ENCODE measurements at places on chromosomes 2 and 18.
A peak's percentile ranks its signal among the peaks of the same experiment; 100 is the strongest.

- DNase-seq = no peak
These were observed 135.0 kb downstream of the INHBB start for GRCh38 chr2:120480903-120481445.

DNA sequence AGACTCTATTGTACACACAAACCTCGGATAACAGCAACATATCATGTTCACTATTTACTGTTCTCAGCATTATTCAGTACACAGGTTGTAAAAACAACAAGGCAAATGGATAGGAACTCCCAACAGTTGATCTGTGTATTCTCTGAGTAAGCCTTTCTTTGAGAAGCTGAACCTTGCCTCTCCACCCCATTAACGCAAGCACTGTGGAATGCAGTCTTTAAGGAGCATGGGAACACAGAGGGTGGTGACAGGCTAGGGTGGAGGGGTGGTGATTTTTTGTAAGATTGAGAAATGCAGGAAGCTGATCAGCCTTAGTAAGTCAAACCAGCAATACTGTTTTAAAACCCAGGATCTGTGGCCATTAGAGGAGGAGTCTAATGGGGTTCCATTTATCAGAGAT, 19.6 kb upstream of the SERPINB11 start:
- no peak for DNase-seq

GRCh38 chr2:226080334-226080733, 680.8 kb downstream of the NYAP2 start:
- DNase-seq = no peak

DNA sequence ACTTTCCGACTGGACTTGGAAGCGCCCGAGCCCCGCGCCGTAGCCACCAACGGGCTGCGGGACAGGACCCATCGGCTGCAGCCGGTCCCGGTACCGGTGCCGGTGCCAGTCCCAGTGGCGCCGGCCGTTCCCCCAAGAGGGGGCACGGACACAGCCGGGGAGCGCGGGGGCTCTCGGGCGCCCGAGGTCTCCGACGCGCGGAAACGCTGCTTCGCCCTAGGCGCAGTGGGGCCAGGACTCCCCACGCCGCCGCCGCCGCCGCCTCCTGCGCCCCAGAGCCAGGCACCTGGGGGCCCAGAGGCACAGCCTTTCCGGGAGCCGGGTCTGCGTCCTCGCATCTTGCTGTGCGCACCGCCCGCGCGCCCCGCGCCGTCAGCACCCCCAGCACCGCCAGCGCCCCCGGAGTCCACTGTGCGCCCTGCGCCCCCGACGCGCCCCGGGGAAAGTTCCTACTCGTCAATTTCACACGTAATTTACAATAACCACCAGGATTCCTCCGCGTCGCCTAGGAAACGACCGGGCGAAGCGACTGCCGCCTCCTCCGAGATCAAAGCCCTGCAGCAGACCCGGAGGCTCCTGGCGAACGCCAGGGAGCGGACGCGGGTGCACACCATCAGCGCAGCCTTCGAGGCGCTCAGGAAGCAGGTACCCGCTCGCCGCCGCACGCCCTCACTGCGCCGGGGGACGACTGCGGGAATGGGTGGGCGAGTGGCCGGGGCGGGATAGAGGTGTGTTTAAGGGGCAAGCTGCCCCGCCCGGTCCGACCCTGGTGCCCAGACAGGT, 713 bp downstream of the ATOH8 start:
- DNase-seq = peak; percentile 64

DNA sequence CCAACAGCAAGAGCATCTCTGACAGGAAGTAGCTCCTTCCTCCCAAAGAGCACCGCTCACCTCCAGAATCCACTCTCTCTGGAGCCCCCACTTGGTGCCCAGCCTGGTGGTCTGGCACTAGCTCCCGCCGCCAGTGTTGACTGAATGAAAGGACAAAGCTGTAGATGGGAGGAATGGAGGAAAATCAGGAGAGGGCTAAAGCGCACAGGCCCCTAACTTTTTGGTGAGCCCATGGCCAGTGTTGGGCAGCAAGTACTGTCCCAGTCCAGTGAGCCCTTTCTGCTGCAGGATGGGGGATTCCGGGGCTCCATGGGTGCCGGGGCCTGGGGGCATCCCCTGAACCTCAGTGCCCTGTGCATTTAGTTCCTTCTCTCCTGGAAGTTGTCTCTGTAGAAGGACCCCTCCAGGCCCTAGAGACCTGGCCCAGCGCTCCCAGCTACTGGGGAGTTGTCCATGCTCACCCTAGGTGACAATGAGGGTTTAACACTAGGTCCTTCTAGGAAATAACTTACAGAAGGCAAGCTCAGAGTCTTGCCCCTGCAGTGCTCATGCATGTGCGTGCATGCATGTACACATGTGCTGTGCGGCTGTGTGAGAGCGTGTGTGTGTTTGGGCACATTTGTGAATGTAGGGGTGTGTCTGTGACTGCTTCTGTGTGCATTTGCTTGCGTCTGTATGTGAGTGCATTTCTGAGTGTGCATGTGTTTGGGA, 33.6 kb downstream of the GLI2 start:
- no peak for DNase-seq

DNA sequence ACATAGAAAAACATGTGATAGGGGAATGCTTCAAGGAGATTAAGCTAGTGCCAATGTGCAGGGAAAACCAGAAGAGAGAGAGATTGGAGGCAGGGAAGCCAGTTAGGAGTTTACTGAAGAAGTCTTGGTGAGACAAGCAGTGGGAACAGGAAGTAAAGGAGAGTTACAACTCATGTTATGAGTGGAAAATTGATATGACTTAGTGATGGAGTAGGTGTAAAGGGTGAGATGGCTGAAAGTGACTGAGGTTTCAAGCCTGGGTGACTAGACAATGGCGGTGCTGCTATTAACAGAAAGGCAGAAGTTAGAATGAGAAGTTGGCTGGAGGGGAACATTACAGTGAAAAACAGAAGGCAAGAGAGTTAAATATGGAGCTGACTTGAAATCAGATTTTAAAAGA, 16.5 kb downstream of the DOK1 start:
- DNase-seq = peak; percentile 43

DNA sequence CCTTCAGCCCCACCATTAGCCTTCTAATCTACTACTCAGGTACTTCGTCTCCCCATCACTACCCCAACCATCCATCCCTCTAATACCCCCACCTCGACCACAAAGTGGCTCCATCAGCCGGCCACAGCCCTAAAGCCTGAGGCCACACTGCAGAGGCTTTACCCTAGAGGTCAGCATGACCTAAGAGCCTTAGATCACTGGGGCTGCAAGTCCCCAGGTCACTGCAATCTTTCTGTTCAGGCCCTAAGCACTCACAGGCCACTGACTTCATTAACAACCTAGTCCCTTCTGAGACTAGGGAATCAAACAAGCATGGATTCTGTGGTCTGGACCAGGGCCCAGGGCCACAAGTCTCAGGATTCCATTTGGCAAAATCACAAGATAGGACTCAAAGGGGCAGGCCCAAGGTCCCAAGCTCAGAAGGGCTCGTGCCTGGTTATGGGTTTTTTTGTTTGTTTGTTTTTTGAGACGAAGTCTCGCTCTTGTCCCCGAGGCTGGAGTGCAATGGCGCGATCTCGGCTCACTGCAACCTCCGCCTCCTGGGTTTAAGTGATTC, 37.0 kb upstream of the PKDCC start:
- DNase-seq = no peak

- DNase-seq = no peak
These were observed 264.5 kb upstream of the MEX3C start for GRCh38 chr18:51461956-51462355.

DNA sequence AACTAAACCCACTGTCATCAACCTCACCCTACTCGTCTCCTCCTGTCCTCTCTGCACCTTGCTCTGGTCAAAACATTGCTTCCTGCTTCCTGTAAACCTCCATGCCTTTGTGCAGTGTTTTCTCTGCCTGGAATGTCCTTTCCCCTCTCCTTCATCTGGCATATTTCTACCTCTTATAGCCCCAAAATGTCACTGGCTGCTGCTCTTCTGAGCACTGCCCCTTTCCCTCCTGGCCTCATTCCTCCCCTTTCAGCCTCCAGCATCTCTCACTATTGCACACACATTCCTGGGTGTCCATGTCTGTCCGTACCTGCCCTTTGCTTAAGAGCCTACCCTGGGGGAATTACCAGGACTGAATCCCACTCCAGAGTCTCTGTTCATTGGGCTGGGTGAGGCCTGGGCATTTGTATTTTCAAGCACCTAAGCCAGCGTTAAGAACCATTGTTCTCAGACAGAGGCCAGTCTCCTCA, 84.9 kb downstream of the MOGAT1 start:
- no peak for DNase-seq

DNA sequence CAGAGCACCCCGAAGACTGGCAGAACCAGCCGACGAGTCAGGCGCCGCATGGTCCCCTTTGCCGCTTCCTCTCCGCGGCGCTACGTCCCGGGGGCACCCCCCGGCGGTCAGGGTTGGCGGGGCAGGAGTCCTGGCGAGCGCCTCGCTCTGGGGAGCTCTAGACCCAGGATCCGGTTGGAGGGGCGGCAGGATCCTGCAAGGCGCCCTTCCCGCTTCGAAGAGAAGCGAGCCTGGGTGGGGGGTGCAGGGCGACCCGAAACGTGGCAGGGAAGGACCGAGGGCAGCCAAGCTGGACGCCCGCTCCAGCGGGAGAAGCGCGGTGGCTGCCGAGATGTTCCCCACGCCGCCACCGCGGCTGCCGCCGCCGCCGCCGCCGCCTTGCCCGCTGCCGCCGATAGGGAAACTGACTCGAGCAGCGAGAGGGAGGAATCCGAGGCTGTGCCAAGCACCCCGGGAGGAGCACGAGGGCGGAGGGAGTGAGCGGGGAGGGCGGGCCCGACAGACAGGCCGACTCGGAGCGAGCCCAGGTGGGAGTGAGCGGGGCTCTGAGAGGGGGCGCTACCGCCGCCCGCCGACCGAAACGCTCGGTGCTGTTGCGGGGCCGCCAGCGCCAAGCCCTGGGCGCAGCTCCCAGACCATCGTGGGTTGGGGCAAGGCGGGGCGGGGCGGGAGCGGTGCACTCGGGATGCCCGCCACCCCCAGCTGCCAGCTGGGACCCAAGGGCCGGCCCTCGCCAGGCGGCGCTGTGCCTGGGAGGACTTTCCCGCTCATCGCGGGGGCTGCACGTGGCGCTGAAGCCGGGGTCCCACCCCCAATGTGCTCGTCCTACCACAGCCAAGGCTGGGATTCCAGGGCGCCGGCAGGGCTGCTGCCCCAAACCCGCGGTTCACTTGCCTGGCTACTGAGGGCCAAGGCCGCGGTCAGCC, at the start of gene GALNT14:
TSS of gene GALNT14 (minus strand) at position 404 of the 926 bp plus-strand sequence. CDS start at position 50, 354 bp downstream.
- peak; percentile 68 for DNase-seq

- DNase-seq = no peak
These were observed 118.5 kb downstream of the GALNT3 start for GRCh38 chr2:165675551-165675968.

DNA sequence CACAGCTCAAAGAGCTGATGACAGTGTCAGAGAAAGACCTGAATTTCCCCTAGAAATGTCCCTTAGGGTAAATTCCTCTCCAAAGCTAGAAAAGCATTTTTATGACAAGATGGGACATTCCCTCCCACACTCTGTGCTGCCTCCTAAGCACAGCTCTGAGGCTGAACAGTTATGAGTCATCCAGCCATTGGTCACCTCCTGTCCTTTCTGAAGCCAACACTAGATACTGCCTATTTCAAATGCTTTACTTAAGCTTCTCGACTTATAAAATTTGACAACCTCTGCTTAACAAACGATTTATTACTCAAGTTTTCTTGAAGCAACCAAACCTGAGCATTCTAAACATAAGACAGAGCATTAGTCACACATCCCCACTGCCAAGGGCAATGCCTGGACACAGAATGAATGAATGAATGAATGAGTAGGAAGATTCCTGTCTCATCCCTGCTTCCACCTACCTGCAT, 35.4 kb downstream of the B4GALT6 start:
- DNase-seq = no peak
